ENCODE measurements at places on chromosomes 7 and 10.

DNA sequence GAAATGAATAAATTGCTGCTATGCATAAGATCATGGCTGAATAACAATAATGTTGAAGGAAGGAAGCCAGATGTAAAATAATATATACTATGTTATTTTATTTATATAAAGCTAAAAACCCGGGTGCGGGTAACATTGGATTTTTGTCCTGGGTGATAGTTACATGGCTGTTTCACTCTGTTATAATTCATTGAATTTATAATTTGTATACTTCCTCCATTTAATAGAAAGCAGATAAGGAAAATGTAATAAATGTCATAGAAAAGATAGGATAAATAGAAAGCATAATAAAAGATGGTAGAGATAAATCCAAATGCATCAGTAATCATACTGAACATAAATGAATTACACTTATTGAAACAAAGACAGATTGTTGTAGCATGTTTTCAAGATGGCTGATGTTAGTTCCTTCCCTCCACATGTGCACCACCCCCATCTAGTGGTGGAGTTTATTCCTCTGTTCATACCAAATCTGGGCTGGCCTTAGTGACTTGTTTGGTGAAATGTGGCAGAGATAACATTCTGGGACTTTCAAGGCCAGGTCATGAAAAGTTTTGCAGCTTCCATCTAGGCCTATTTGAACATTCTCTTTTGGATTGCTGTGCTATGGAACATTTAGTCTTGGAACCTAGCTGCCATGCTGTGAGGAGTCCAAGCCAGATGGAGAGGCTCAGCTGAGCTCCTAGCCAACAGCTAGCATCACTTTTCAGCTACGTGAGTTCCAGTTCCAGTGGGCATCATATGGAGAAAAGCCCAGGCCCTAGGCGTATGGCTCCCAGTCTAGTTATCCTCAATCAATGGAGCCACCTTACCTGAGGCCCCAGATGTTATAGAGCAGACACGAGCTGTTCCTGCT lies 46.9 kb downstream of the AHCYL2 start:
- no peak for DNase-seq

GRCh38 chr7:88363249-88363648 lies 56.6 kb upstream of the STEAP4 start:
- no peak for DNase-seq

DNA sequence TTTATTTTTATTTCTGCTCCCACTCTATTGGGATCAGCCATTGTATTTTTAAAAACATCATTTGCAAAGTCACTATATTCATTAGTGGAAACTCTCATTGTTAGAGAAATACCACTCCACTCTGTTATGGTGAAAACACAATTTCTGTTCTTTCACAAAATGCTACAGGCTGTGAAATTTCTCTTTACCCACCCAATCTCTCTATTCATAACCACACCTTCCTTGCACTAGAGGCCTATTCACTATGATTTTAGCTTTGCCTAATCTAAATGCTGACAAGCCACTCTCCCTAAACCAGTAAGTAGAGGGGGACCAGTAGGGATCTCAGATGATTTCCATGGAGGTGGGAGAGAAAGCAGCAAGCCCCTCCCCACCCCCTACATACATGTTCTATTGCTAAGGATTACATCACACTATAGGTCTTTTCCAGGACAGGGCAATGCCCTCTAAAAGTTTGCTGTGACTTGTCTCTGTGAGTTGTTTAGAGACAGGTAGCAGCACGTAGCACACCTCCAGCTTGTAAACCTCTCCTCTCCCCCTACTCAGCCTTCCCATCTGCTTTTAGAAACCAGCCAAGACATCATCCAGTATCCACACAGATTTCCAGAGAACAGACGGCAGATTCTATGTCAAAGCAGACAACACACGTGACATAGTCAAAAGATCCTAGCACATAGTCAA lies 58.3 kb upstream of the PPP1R3C start:
- DNase-seq = no peak

GRCh38 chr7:46932676-46933424 lies 649.1 kb downstream of the TNS3 start:
- DNase-seq = peak; percentile 61

DNA sequence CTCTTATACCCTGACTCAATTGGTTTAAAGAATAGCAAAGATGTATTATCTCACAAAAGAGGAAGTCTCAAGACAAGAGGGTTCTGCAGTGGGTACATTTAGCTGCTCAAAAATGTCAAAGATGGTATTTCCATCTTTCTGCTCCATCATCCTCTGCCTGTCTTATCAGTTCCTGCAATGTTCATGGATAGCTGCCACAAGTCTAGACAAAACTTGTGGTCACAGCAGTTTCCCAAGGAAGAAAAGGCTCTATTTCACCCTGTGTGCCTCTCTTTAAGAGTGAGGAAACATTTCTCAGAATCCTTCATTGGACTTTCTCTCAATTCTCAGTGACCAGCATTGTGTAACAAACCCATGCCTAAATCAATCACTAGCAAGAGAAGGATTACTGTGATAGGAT lies 634.2 kb upstream of the AUTS2 start:
- no peak for DNase-seq

DNA sequence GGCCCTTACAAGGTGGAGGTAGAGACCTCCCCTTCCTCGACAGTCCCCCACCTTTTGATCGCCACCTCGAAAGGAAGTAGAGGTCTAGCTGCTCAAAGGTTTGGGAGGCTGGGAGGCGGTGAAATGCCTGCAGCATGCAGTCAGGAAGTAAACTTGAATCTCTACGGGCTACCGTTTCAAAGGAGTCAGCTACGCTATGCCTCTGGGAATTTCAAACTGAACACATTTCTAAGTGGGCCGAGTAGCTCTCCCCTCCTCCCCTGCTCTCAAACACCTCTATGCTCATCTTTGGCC lies 68.0 kb downstream of the CXCL12 start:
- no peak for DNase-seq

- DNase-seq = no peak
Observed at GRCh38 chr7:119900996-119901672, 371.8 kb upstream of the KCND2 start.

- no peak for DNase-seq
Observed at GRCh38 chr10:11581213-11581612, 30.2 kb downstream of the USP6NL start.

DNA sequence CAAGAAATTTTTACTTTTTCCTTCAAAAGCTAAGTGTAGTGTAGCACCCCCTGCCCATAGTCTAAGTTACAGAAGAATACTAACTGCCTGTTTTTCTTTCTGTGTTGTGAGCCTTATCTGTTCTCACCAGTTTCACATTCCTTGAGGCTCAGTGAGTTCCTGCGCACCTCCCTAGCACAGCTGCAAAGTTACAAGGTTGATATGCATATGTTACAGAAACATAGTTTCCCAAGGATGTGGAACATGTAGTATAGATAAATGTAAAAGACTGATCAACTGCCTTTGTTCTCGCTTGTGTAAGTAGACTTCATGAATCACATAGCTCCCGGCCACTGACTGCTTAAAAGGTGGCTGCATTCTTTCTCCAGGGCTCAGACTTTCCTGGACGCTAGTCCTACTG lies 6.7 kb upstream of the ZNF33B start:
- no peak for DNase-seq

DNA sequence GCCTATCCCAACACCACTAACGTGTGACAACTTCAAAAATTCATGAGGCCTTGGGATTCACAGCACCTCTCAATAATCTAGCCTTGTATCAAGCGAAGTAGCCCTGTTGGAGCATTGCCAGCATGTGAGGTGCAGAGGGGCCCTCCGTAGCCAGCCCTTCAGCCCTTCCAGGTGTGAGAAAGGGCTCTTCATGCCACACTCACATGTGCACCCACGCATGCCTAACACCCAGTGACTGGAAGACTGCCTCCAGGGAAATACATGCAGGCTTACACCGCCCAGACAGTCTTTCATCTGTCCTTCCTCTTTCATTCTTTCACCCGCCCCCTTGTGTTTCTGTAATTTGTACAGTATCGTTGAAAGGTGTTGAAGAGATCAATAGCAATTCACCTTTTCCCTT lies 26.1 kb downstream of the LRRC4 start:
- no peak for DNase-seq

DNA sequence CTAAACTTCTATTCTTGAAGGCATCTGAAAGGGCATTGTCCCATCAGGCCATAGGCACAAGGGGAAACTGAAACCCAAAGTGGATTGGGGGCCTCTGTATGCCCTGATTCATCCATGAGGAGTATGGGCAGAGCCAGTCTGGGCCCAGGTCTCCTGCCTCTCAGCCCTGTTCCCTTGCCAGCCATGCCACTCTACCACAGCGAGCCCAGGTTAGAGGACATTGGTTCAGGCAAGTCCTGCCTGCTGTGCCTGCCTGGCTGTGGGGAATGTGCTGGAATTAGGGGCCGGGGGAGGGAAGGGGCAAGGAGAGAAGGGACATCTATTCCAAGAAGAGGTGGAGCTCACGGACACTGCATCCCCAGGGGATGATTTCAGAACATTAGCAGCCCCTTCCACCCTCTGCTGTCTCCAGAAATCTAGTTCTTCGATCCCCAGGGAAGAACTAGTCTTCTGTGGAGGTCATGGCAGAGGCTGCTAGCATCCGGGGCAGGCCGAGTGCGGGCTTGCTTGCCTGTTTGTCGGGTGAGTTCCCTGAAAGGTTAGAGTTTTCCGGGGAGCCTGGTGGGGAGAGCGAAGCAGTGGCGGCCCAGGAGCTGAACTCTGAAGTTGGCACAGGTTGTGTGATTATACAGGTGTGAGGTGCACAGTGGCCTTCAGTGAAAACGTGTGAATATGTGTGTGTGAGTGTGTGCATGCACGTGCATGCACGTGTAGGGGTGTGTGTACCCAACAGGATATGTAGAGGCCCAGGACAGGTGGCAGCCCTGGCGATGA lies 37.8 kb downstream of the TBATA start:
- DNase-seq = peak; percentile 53

DNA sequence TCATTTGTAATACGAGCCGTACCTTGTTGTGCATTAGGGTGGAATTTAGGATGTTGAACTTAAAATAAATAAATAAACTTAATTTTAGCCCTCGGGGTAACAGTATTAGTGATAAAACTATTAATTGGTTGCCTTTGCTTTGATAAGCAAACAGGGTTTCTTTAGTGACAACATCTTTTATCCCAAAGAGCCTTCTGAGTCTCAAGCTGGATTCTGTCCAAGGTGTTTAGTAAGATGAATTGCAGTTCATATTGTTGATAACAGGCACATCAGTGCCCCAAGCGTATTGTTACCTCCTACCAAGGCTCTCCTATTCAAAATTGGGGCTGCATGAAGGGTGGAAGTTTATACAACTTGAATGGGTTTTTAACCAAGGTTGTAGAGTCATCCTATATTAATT lies 144.4 kb upstream of the CELF2 start:
- DNase-seq = no peak

- no peak for DNase-seq
Observed at GRCh38 chr7:24455813-24456525, 117.3 kb upstream of the PALS2 start.

GRCh38 chr10:64814201-64814600 lies 1293.0 kb downstream of the REEP3 start:
- DNase-seq = no peak

- DNase-seq = no peak
Observed at GRCh38 chr10:49571388-49571787, 32.5 kb upstream of the ERCC6 start.

DNA sequence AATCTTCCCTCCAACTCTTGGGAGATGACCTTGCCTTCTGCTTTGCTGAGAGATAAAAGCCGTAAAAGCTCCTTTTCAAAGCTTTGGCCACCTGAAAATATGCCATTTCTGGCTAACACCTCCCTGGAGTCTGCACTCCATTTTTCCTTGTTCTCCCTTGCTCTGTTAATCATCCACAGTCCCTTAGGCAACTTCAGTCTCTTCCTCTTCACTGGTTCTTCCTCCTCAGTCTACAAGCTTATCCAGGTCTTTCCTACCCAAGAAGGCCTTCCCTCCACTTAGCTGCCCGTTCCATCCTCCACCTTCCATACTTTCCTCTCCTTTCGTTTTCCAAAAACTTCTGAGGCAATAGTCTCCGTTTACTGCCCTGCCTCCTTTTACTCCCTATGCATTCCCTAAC lies 30.5 kb downstream of the PAX2 start:
- DNase-seq = no peak

- DNase-seq = no peak
Observed at GRCh38 chr7:132255898-132256297, 320.4 kb downstream of the PLXNA4 start.

- peak; percentile 49 for DNase-seq
Observed at GRCh38 chr10:129912166-129912917, 51.7 kb downstream of the EBF3 start.

- no peak for DNase-seq
Observed at GRCh38 chr7:125559921-125560320, 630.3 kb upstream of the POT1 start.

DNA sequence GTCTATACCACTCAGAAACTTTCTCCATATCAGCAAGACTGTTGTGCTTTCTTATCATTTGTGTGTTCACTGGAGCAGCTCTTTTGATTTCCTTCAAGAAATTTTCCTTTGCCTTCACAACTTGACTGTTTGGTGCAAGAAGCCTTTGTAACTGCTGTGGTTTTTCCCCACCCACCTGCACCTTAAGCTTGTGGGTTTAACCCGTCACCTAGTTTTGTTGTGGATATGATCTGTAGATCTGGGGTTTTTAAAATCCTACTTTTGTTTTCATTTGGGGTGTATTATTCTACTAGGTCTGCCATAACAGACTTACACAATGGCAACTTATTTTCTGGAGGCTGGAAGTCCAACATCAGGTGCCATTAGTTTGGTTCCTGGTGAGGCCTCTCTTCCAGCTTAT lies 30.5 kb upstream of the CHST3 start:
- no peak for DNase-seq

DNA sequence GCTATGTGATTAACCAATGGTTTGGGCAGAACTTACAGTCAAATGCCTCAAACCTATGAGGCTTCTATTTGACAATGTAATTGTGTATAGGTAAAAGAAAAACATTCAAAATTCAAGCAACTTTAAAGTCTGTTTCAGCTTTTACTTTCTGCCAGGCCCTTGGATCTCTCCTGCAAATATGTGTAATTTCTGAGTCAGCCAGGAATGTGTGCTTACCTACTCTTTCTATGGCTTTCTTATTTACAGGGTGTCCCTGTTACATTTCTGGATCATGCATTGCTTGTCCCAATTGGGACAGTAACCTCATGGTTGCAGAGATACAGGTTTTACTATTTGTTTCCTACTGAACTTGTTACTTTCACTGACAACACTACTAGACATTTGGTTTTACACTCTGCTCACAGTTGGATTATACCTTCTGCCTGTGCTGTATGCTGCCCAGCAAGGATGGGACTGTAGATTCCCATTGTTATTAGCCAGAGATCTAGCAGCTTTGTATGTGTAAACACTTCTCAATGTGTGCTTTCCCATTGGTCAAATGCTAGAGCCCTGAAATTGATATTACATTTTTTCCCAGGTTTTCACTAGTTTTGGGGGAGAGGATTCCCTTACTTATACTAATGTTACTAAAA lies 355.3 kb downstream of the ARL4A start:
- DNase-seq = no peak

DNA sequence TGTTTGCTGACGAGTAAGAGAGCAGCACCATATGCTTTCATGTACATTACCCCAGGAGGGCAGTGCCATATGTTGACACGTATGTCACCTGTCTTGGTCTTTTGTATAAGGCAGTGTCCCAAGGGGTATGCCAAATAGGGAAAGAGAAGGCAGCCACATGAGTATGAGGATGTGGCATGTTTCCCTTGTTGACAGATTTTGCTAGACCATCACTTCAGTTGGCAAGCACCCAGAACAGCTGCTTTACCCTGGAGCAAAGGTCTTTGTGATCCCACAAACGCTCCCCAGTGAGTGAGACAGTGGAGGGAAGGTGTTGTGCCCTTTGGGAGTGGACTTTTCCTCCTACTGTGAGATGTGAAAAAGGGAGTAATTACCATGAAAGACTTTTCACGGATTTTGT lies 350.1 kb downstream of the ETV1 start:
- no peak for DNase-seq

GRCh38 chr10:103534621-103535498 lies 41.4 kb downstream of the NEURL1 start:
- no peak for DNase-seq
